Adipocyte (in vitro differentiated cells): ENCODE measurements at places on chromosomes 2 and 18.

- no peak for DNase-seq
Measured at GRCh38 chr2:85393836-85394235, 16.3 kb downstream of the CAPG start.

DNA sequence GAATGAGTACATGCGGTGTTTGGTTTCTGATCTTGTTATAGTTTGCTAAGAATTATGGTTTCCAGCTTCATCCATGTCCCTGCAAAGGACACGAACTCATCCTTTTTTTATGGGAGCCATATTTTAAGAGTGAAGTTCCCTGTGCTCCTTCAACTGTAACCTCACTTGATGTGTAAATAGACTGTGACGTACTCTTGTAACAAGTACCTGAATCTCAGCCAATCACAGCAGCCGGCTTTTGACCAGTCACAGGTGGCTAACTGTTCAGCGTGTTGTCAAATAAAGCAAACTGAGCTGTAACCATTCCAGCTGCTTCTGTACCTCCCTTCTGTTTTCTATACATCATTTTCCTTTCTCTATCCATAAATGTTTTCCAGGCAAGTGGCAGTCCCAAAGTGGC is 774.3 kb upstream of the HS6ST1 start:
- DNase-seq: no peak

GRCh38 chr2:227192491-227192890 is 28.1 kb downstream of the COL4A3 start:
- no peak for DNase-seq

DNA sequence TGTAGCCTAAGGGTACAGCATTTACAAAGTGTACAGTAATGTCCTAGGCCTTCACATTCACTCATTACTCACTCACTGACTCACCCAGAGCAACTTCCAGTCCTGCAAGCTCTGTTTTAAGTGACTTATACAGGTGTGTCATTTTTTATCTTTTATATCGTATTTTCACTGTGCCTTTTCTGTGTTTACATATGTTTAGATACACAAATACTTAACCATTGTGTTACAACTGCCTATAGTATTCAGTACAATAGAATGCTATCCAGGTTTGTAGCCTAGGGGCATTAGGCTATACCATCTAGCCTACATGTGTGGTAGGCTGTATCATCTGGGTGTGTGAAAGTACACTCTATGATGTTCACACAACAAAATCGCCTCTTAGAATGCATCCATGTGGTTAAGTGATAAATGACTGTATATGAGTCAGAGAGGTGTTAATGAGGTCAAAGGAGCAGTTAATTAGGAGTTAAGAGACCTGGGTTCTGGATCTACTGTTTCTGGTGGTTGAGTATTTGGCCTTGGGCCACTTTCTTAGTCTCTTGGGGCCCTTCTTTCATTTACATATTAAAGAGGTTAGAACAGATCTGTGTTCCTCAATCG is 149.1 kb downstream of the GREB1L start:
- DNase-seq: peak; percentile 57

- no peak for DNase-seq
Measured at GRCh38 chr18:75612456-75612855, 185.0 kb upstream of the SMIM21 start.

GRCh38 chr2:85611217-85611704 is 605 bp downstream of the C2orf68 start:
- DNase-seq: peak; percentile 27

GRCh38 chr2:226017537-226017936 is 618.0 kb downstream of the NYAP2 start:
- no peak for DNase-seq

DNA sequence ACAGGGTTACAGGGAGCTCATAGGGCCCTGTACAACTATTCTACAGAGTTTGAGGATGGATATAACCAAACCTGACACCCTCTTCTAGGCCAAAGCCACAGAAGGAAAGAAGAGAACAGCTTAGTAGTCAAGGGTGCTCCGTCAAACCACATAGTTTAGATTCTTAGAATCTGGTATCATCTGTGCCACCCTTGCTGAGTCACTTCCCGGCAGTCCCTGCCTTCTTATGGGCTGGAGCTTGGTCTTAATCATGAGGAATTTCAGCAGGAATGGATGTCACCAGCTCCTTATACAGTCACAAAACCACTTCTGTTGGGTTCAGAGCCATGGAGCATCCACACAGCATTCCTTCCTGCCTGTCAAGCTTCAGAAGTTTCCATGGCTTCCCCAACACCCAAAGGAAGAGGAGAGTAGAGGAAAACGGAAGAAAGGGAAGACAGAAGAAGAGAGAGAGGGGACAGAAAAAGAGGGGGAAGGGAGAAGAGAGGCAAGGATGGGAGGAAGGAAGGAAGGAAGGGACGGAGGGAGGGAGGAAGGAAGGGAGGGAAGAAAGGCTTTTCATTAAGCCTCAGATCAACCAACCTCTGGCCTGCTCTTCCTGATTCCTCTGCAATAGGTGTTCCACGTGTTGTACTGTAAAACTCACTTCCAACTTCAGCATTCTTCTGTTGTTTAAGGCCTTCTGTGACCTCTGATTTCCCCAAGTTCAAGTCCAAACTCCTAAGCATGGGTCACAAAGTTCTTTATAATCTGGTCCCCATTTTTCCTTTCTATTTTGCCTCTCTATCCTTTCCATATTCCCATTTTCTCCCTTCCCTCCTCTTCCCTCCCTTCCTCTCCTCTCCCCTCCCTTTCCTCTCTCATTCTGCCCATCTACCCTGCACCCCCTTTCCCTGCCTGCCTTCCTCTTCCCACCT is 246.1 kb upstream of the TNP1 start:
- DNase-seq: peak; percentile 86

DNA sequence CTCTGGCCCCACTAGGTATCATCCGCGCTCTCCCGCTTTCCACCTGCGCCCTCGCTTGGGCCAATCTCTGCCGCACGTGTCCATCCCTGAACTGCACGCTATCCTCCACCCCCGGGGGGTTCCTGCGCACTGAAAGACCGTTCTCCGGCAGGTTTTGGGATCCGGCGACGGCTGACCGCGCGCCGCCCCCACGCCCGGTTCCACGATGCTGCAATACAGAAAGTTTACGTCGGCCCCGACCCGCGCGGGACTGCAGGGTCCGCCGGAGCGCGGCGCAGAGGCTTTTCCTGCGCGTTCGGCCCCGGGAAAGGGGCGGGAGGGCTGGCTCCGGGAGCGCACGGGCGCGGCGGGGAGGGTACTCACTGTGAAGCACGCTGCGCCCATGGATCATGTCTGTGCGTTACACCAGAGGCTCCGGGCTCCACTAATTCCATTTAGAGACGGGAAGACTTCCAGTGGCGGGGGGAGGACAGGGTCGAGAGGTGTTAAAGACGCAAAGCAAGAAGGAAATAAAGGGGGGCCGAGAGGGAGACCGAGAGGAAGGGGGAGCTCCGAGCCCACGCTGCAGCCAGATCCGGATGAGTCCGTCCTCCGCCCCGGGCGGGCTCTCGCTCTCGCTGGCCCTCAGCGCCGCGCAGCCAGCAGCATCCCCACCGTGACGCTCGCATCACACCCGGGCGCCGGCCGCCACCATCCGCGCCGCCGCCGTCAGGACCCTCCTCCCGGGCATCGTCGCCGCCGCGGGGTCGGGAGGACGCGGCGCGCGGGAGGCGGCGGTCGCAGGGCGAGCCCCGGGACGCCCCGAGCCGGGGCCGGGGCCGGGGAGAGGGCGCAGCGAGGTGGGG is 664 bp downstream of the NETO1 start:
- peak; percentile 61 for DNase-seq

DNA sequence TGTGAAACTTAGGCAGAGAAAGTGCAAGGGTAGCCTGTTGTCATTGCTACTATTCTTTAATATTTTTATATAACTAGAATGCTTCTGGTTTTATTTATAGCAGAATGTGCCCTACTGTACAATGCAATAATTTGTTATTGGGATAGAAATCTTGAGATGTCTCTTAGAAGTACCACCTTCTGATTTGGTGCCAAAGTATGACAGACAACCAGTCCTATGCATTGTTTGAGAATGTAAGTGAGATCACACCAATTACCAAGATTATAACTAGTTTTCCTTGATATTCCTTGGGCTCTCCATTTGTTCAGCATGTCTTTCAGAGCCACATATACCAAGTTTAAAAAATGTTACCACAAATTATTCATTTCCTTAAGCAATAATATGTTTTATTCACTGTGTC is 399.7 kb downstream of the CPS1 start:
- DNase-seq: no peak

DNA sequence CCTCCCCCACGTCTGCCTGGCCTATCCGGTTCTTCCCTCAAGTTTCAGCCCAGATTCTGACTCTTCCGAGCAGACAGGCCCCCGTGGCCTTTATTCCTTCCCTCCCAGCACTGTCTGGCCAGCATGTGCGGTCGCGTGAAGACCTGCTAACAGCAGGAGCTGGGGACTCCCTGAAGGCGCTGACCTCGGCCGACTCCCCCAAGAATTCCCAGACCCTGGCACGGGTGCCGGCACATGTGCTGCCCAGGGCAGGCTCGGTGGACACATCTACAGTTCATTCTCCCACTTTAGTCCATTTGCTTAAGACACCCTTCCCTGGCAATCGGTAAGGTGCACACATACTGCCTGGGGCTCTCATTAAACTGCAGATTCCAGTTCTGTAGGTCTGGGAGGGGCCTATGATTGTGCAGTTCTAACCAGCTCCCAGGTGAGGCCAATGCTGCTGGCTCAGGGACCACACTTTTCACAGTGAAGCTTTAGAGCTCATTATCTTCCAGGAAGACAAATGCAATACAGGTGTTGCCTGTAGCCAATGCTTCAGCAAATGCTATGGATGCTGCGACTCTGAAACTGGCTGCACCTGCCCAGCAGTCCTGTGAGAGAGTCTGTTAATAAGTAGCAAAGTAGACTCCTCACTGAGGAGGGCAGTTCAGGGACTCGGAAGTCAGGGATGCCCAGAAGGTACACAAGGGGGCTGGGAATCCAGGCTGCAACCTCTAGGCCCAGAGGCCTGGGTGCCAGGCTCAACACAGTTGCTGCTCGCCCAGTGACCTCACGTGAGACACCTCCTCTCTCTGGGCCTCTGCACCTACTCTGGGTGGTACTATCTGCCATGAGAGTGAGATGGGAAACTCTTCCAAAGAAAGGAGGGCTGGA is 45.4 kb upstream of the TAF1B start:
- no peak for DNase-seq

- DNase-seq: no peak
Measured at GRCh38 chr2:171407030-171407675, 26.6 kb downstream of the METTL8 start.

DNA sequence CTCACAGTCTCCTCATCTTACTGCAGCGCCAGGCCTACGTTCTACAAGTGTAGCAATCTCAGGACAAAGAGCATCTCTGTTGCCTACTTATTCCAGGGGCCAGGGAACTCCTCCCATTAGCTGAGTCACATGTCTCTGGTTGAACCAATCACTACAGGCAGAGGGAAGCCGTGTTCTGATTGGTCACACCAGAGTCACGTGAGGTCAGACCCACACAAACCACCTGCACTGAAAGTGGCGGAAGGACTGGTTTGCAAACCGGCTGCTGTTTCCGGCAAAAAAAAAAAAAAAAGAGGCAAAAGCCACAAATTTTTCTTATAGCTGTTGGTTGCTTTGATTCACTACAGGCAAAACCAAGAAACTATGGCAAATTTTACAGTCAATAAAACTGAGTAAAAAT is 21.9 kb upstream of the USP14 start:
- DNase-seq: no peak

GRCh38 chr2:68214381-68214780 is 38.0 kb downstream of the PPP3R1 start:
- DNase-seq: no peak

GRCh38 chr18:8705961-8706790 is 820 bp downstream of the MTCL1 start:
- peak; percentile 63 for DNase-seq

DNA sequence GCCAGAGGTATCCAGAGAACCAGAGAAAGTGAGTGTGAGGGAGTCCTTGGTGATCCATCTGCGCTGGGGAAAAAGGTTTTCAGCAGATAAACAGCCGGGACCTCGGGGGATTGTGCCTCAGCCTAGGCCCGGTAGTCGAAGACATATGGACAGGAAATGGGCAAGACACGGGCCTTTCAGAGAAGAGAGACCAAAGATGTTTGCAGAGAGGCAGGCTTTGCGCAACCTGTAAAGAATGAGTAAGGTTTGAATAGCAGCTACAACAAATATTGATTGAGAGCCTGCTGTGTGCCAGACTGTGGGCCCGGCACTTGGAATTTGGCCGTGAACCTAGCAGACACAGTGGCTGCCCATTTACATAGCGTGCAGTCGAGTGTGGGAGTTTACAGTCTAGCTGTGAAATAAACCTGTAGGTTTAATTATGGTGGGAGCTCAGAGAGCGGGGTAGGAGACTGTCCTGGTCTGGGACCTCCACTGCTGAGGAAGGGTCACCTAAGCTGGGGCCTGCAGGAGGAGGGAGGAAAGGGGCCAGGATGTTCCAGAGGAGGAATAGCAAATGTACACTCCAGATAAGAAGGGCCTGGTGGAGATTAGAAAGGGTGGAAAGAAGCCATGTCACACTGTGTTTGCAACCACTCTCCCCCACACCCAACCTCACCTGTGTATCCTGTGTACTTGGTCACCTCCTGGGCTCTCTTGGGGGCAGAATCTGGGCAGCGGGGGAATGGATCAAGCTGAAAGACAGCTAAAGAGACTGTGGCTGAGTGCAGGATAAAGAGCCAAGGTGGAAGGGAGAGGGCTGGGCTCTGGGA is 3.0 kb downstream of the SH2D6 start:
- no peak for DNase-seq

GRCh38 chr2:19035238-19035637 is 323.2 kb downstream of the OSR1 start:
- peak; percentile 85 for DNase-seq

DNA sequence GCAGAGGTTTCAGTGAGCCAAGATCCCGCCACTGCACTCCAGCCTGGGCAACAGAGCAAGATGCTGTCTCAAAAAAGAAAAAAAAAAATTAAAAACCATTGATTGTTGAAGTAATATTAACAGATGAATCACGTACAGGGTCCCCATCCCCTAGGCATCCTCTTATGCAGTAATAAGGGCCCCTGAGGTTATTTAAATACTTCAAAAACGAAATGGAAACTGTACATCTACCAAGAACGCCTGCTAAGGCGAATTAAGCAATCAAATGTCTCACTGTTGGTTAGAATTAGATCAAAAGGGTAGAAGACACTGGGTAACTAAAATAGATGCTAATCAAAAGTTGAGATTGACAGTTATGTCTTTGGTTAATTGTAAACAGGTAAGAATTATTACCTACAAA is 7.5 kb downstream of the TRABD2A start:
- no peak for DNase-seq

DNA sequence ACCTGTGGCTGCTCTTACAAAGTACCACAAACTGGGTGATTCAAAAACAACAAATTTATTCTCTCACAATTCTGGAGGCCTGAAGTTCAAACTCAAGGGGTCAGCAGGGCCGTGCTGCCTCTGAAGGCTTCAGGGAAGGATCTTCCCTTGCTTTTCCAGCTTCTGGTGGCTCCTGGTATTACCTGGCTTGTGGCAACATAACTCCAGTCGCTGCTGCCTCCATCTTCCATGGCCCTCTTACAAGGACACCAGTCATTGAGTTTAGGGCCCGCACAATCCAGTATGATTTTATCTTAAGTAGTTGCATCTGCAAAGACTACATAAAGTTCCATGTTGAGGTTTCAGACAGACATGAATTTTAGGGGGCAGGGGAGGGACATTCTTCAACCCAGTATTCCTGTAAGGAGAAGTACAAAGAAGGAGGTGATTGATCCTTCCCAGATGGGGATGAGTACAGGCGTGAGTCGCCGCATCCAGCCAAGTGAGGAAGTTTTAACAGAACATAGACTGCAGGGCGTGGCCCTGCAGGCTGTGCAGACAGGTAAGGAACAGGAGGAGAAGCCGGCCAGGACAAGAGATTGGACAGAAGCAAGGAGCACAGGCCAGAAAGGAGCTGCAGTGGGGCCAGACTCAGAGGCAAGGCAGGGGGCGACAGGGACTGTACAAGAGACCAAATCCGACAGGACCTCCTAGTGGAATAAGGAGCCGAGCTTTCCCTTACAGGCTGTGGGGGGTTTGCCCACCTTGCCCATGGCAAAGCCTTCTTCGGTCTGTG is 44.4 kb upstream of the BZW1 start:
- no peak for DNase-seq
